ENCODE measurements at places on chromosomes 2 and 18.

DNA sequence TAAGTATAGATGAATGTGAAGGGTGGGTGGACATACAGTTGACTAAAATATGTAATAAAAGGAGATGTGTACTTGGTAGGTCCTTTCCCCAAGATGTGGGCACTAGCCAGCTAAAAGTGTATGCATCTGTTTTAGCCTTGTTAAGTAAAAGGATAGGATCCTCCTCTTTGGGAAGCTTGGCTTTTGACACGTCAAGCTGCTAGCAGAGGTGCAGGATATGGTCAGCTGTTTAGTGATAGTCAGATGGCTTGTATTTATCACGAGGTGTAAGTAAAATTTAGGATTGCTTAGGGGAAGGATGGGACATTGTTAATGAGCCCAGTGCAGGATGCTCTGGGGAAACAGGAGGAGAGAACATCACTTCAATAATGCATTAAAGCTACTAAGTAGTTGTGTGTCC, 1.5 kb downstream of the MFSD6 start:
- no peak for DNase-seq

- DNase-seq, result no peak
These were observed 7.2 kb upstream of the SEMA4C start for GRCh38 chr2:96877042-96877451.

- no peak for DNase-seq
These were observed 329.7 kb upstream of the MEIS1 start for GRCh38 chr2:66105066-66105753.

GRCh38 chr2:67936969-67937368, 125.8 kb downstream of the C1D start:
- no peak for DNase-seq

DNA sequence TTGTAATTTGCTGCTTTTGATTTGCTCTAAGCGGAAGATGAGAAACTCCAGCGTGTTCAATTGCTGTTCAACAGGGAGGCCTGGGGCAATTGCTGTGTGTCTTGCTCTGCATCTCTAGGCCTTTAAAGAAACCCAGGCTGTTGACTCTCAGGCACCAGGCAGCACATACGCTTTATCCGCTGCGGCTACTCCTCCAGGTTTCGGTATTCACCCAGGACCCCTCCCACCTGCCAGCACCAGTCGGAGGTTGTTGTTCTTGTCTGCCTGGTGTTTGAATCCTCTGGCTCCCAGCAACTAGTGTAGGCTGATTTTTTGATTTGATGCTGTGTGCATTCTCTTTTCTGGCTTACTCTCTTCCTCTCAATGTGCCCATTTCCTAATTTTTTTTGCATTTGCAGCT, 383.1 kb downstream of the TSN start:
- DNase-seq, result no peak

DNA sequence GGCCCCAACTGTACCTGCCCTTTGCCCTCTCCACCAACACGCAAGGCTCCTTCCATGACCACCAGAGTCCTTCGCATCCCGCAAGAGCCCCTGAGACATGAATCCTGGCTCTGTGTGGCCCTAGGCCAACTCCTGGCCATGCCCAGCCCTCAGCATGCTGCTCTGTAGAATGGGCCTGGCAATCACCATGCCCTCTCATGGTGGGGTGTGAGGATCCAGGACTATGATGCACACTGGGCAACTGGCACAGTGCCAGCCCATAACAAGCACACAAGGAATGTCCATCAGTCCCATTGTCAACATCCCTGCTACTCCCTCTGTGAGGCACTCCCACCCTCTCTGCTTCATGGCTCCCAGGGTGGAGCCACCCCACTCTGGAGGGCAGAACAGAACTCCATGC, 44.7 kb downstream of the FER1L5 start:
- DNase-seq, result no peak

DNA sequence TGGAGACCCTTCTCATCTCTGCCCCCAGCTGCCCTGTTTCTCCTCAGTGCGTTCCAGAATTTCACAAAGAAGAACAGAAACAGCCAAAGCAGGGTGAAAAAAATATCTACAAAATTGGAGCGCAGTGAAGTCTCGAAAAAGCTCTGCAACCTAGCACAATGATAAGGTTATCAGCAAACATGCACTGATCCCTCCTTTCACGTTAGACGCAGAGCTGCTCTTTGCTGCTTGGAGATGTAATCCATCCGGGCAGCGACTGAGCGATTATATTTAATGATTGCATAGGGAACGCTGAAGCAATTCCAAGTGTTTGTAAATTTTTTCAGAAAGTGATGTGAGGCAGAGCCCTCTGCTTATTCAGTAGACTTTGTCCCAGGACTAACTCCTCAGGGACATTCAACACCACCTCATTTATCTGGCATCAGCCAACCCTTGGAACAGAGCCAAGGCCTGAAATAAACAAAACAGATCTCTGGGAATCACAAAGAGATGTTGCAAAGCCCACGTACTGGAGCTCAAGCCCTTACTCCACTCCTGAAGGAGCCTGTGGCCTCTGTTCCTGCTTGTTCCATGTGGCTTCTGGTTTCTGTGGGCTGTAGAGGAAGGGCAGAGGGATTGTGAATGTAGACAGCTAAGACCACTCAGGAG, 172.6 kb upstream of the BCL2L11 start:
- DNase-seq, result no peak

- DNase-seq, result no peak
These were observed 31.0 kb downstream of the TANC1 start for GRCh38 chr2:158999458-158999857.

DNA sequence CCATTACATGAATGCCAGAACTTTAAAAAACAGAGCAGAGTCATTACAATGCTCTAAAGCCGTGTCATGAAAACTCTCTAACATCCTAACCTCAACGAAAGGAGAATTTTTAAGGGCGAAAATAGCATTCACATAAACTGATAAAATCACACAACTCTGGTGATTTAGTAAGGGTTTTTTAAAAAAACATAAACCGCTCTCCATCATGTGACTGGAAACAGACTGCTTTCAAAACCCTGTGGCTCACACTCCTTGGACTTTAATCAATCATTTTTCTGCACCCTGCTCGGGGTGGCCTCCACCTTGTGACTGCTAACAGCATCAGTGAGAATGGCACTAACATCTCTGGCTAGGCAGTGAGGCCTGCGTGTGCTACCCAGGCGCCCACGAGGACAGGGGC, 12.1 kb downstream of the DOCK10 start:
- DNase-seq, result no peak

- DNase-seq, result no peak
These were observed 155.2 kb downstream of the FBXO15 start for GRCh38 chr18:73992242-73993022.
